Natural killer cell (primary cell): ENCODE measurements at places on chromosomes 16 and 17. TPM values are rescaled to one million over a fixed set of nuclear protein-coding genes. Genes with fewer than 3 reads are reported as not detected.

LPO gene
- total RNA-seq: not detected

- no peak for DNase-seq
Observed at GRCh38 chr16:77873066-77873465, 84.7 kb downstream of the VAT1L start.

UTS2R gene
- total RNA-seq: not detected

DNA sequence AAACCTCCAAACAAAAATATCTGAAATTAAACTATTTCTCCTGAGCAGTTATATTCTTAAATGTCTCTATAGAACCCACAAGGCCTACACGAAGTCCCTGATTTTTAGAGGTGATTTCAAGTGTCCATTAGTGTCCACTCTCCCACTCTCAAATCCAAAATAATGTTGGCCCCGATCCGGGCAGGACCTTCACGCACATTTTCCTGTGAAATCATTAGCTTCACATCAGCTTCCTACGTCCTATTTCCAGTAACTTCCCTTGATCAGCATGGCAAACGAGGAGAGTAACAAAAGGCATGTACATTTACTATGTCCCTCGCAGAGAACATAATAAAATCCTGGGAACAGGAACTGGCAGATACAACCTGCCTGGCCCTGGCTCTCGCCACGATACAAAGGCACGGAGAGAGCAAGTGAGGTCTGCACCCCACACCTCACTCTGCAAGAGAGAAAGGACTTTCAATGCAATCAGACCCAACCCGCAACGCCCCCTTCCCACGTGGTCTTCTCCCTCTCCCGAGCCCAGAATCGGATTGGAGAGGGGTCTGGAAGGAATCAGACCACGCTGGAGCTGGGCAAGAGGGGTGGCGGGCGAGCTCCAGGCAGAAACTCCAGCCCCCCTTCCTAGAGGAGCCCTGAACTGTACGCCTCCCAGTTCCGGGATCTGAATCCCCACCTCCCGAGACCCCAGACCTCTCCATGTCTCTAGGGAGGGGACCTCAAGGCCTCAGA is 17.5 kb upstream of the C17orf78 start:
- DNase-seq: no peak

RAB11FIP4 gene
- 81.4 TPM for total RNA-seq

GRCh38 chr17:40303009-40303657 is 5.8 kb upstream of the RARA start:
- peak; percentile 84 for DNase-seq

DNA sequence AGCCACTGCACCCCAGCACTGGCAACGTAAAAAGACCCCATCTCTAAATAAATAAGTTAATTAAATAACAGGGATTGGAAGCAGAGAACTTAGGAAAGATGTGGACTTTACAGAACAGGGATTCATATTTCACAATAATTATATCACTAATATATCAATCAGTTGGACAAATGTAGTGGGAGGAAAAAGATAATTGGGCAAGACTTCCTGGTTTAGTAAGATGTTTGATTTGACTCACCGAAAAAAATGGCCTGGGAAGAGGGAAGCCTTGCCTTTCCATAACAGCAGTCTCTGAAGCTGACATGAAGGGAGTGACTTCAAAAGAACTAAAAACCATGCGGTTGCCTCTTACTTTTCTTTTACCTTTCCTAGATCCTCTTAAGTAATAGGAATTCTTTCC is 15.2 kb upstream of the C17orf78 start:
- no peak for DNase-seq

- DNase-seq: no peak
Observed at GRCh38 chr16:50567651-50568050, 19.5 kb downstream of the NKD1 start.

GRCh38 chr17:74373838-74374606 is 6.7 kb downstream of the GPR142 start:
- no peak for DNase-seq

ARL17A gene
- 21.9 TPM for total RNA-seq

GRCh38 chr17:29686993-29687590 is 64.4 kb upstream of the CORO6 start:
- no peak for DNase-seq

DNA sequence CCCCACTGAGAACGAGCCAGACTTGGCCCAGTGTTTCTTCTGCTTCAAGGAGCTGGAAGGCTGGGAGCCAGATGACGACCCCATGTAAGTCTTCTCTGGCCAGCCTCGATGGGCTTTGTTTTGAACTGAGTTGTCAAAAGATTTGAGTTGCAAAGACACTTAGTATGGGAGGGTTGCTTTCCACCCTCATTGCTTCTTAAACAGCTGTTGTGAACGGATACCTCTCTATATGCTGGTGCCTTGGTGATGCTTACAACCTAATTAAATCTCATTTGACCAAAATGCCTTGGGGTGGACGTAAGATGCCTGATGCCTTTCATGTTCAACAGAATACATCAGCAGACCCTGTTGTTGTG is 631 bp downstream of the BIRC5 start:
- DNase-seq: no peak

DNA sequence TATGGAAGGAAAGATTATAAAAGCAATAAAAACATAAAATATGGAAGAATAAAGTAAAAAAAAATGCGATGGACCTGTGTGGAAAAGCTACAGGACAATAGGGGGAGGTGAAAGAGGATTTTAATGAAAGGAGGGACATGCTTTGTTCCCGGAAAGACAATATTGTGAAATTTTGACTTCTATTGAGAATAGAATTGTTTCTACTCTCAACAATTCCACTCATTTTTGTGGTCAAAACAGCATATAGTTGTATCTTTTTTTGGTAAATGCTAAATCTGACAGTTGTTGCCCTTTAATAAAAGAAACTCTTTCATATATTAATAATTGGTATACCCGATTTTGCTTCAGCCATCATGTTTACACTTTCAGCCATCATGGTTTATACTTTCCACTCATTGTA is 22.9 kb upstream of the APPBP2 start:
- DNase-seq: no peak
